ENCODE measurements at places on chromosomes 1 and 21. TPM values are rescaled to one million over a fixed set of nuclear protein-coding genes. Genes with fewer than 3 reads are reported as not detected.

DNA sequence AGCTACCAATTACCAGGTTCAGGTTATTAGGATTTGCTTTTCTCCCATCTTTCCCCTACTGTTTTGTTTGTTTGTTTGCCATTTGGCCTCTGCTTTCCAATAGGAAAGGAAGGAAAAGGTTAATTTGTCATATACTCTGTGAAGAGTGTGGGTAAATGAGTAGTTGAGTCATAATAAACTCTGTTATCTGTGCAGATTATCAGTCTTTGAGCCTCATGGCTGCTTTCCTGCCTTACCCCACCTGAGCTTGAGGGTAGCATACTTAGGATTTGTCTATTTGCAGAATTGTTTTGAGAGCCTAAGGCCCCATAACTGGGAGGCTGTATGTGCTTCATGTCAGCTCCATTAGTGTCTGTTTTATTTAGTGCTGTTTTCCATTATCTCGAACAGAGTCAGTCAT is 32.9 kb upstream of the SNX27 start:
- no peak for DNase-seq

The RHCE gene
- 0.54 TPM for total RNA-seq

The TDRD5 gene
- not detected for total RNA-seq

- DNase-seq: no peak
These were observed 874.3 kb upstream of the ADAMTS5 start for GRCh38 chr21:27841084-27841672.

- no peak for DNase-seq
These were observed 79.2 kb downstream of the ATP5PO start for GRCh38 chr21:33836408-33836807.

- DNase-seq: no peak
These were observed 43.1 kb downstream of the IL12RB2 start for GRCh38 chr1:67350783-67351182.
